Thoracic aorta endothelial cell (primary cell): ENCODE measurements at places on chromosomes 12 and 14. TPM values are rescaled to one million over a fixed set of nuclear protein-coding genes. Genes with fewer than 3 reads are reported as not detected.

Gene TSPAN11
- total RNA-seq: 1.9 and 3.2 TPM in 2 replicates

Gene KLRC1
- not detected in 2 replicates for total RNA-seq

Gene HEBP1
- 23.0 and 23.8 TPM in 2 replicates for total RNA-seq

Gene CLEC1B
- total RNA-seq: not detected in 2 replicates

Gene GPR135
- total RNA-seq: 3.1 and 7.6 TPM in 2 replicates

Gene LRP1-AS
- total RNA-seq: not detected in 2 replicates
